ENCODE measurements at places on chromosomes 6 and 20. TPM values are rescaled to one million over a fixed set of nuclear protein-coding genes. Genes with fewer than 3 reads are reported as not detected.

- no peak for DNase-seq
Observed at GRCh38 chr20:51553897-51554486, 11.5 kb upstream of the NFATC2 start.

The HRH3 gene
- polyA plus RNA-seq = not detected

DNA sequence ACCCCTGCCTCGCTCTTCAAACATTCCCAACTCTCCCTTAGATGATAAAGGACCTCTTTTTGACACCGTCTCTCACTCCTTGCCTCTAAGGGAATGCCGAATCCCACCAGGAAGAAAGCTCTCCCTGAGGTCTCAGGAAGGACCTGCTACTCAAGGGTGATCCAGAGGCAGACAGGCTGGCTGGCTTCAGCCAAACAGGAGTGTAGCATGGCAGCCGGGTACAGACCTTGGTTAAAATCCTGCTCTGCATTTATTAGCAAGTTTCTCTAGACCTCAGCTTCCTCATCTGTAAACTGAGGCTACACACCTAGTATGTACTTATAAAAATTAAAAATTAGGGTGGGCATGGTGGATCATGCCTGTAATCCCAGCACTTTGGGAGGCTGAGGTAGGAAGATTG, 17.2 kb downstream of the MAP1LC3A start:
- no peak for DNase-seq

GRCh38 chr20:44692932-44693480, 22.2 kb upstream of the CCN5 start:
- DNase-seq = no peak

GRCh38 chr6:88517737-88518136, 351.6 kb upstream of the CNR1 start:
- DNase-seq = no peak

- DNase-seq = no peak
Observed at GRCh38 chr20:37226889-37227288, 34.7 kb downstream of the GHRH start.

The TFAP2C gene
- 0.82 TPM for polyA plus RNA-seq

- no peak for DNase-seq
Observed at GRCh38 chr20:46334303-46334904, 26.1 kb upstream of the CDH22 start.

- no peak for DNase-seq
Observed at GRCh38 chr6:100426241-100426640, 38.5 kb downstream of the SIM1 start.

The PARD6B gene
- polyA plus RNA-seq = 18.7 TPM

DNA sequence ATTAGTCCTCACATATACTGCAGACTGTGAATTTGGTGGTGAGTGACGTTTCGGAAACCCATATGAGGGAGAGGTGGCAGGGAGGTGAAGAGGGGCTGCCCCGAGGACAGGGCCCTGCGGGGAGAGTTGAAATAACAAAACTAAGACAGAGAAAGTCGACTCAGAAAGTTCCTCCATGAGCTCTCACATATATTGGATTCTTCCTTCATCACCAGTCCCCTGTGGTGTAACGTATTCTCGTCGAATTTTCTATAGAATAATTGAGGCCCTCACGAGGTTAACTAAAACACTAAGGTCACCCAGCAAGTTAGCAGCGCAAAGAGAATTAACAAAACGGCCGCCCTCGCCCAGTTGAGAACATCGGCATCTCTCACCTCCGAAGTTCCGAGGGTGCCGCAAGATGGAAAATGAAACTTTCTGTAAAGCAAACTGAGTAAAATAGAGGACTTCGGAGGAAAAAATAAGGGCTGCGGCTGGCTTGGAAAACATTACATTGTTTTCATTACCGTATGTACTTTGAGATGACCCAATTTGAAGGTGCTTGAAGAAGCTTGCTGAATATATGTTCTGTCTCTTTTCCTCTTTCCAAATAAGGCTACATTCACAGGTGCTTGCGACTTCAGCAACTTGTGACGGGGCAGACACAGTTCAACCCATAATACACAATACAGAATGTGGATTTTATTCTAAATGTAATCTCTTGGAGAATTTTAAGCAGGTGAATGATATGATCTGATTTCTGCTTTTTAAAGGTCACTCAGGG, 490.9 kb upstream of the JARID2 start:
- no peak for DNase-seq

GRCh38 chr6:100761841-100762240, 119.3 kb downstream of the ASCC3 start:
- no peak for DNase-seq

DNA sequence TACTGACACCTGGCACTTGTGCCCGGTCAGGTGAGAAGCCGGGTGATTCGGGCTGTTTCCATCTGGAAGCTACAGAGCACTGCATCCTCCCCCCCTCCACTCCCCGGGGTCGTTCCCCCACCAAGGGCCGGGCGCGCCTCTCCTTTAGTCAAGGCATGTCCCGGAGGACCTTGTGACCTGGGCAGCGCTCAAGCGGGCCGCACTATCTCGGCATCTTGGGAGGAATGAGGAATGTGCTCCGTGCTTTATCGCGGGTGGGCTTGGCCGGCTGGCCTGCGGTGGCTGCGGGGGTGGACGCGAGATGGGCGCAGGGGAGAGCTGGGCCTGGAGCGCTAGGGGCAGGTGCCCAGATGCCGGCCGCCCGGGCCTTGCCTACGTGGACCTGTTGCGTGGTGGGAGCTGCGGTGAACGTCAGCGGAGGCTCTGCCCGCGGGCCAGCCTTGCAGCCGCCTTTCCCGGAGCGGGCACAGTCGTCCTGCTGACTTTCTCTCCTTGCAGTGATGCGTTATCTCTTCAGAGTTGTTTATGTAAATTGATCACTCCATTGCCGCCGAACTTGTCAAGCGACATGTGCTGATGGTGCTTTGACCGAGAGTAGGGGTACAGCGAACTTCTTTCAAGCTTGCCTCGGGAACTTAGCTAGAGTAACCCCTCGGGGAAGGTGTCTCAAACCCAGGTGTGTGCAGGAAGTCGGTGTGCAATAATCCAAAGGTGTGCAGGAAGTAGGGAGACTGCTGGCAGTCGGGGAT, 1.1 kb downstream of the LRRC1 start:
- DNase-seq = no peak

DNA sequence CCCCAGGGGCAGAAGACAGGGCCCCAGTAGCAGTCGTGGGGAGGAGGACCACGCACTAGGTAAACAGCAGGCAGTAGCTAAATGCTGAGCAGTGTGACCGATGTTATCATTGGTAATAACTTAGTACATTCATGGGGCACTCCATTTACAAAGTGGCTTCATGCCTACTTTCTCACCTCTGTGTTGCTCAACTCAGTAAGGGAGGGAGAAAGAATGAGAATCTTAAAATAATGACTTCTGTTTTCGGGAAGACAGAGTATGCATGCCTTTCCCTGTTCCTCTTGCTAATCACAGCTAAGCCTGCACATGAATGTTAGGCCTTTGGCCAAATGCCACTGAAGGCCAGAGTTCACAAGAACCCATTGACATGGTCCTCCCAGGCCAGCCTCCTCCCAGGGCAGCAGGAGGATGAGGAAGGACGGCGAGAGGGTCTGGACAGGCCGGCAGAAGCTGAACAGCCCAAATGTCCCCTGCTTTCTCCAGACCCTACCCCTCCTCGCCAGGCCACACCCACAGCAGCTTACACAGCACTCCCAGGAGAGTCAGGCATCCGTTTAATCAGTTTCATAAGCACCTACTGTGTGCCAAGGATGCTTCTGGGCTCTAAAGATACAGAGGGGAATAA, 183.4 kb downstream of the ANKRD60 start:
- DNase-seq = no peak

The KCNB1 gene
- polyA plus RNA-seq = 0.53 TPM

DNA sequence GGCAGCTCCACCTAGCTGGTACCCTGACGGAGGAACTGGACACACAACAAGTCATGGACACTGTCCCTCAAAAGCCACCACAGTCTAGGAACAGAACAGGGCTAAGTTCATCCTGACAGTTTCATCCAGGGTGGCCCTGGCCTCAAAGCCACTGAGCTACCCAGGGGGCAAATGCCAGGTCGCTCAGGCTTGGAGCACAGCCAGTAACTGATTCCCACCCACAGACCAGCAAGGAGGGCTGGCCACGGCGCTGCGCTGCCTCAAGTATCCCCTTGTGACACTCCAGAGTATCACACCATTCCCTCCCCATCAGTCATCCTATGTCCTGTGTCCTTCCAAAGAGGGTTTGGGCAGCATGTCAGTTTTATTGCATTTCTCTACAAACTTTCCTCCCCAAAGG, 72.2 kb downstream of the GINS1 start:
- no peak for DNase-seq

The TDRD6 gene
- polyA plus RNA-seq = 4.9 TPM

GRCh38 chr20:54062812-54063280, 7.5 kb downstream of the BCAS1 start:
- no peak for DNase-seq

The FRK gene
- polyA plus RNA-seq = 5.7 TPM

GRCh38 chr20:46970937-46971630, 76.4 kb downstream of the EYA2 start:
- no peak for DNase-seq

DNA sequence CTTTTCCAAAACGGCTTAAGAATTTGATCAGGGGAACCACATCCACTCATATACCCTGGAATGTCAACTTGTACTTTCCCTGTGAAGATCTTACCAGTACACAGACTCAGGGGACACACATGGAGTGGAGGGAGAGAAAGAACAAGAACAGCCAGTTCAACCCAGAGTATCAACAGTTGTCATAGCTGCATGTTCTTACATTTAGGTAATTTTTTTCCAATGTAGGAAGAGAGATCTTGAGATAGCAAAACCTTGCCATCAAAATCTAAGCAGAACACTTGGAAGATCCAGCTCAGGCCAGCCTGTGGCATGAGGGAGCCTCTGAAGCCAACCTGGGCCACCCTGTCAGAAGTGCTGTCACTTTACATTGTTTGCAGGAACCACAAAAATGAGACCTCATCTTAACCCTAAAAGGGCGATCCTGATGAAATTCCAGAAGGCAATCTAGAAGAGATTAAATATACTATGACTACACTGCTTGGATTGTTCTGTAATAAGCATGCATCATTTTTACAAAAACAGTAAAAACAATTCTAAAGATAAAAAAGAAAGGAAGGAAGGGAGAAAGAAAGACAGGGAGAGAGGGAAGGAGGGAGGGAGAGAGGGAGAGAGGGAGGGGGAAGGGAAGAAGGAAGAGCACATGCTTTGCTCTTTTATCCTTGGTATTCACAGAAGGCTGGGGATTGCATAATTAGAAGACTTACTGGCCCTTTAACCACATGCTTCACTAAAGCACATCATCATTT, 124.7 kb upstream of the TCF21 start:
- DNase-seq = no peak

GRCh38 chr20:51275826-51276225, 252.9 kb upstream of the KCNG1 start:
- DNase-seq = no peak

DNA sequence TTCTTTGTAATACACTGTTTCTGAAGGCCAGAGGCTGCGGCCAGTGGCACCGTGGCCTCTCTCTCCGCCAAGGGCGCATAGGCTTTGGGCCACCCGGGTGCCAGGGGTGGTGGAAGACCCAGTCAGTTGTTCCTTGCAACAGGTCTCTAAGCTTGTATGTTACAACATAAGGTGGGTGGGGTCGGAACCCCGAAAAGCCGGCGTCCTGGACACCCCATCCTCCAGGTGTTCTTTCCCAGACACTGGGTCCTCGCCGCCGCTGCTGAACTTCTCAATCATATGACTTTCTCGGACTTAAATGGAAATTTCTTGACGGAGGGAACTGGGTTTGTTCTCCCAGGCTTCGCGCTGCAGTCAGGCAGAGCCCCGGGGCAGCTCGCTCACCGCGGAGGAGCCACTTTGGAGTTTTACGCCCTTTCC, 983 bp upstream of the KCNQ5 start:
- no peak for DNase-seq

DNA sequence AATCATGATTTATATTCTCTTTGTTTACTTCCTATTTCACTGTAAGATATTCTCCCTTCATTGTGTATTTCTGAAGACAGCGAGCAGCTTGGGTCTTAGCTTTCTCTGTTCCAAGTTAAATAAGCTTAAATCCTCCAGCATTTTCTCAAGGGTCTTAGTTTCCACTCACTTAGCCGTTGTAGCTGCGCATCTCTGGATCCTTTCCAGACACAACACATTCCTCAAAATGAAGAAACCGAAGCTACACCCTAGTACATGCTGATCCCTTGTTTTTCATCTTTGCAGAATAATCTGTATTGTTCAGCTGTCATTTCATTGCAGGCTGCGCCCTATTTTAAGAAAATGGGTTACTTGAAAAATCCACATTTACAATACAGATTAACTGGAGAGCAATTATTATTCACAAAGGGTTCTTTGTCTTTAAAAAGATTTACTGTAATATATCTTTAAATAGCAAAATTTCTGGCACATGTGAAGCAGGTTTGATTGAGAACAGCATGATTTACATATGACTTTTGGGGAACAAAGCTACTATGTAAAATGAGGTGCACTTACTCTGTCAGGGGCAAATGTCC, 375.8 kb downstream of the QKI start:
- DNase-seq = peak; percentile 20

GRCh38 chr20:35560541-35560940, 18.7 kb downstream of the ERGIC3 start:
- DNase-seq = no peak

GRCh38 chr6:104575536-104575935, 284.2 kb downstream of the HACE1 start:
- DNase-seq = no peak

DNA sequence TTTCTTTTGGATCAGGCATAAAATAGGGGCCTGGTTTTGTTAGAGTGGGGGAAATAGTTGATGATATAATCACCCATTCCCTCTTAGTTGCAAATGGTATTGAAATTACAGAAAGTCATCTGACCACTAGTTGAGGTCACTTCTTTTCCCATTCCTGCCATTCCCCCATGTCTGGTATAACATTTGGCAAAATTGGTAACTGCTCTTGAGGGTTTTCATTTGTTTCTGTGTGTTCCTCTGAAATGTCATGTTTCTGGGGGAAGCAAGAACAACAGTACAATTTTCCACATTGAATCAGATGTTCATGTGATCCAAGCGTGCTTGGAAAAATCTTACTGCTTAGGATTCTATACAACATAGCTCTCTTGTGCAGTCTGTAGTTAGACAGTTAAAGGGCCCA, 7.3 kb downstream of the AIG1 start:
- no peak for DNase-seq

- DNase-seq = no peak
Observed at GRCh38 chr6:27518881-27519795, 46.2 kb upstream of the ZNF184 start.

DNA sequence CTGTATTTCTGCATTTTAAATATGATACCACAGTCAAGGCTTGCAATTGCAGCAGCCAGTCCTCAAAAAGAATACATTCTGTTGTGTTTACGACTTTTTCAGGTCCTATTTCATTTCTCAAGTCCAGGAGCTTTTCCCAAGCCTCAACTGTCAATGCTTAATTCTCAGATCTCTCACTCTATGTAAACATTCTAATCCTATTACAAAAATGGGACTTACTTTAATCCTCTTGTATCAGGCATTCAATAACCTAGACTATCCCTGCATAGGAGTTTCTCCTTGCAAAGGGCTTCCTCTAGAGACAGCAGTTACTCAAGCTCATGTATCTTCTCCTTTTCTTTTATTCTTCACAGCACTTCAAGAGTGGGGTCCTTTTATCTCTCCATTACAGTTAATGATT, 1293.0 kb downstream of the GRIK2 start:
- DNase-seq = no peak

- no peak for DNase-seq
Observed at GRCh38 chr6:4225161-4225872, 89.9 kb upstream of the ECI2 start.

The ADGRF1 gene
- polyA plus RNA-seq = 40.7 TPM

Measured in right renal pelvis (tissue), 4 donors.